Naive B cell (primary cell): ENCODE measurements at places on chromosomes 3 and 15.

GRCh38 chr3:142087676-142088075 is 61.7 kb downstream of the TFDP2 start:
- peaks cover 11% of the 10 kb centered on the region for H3K36me3 ChIP-seq
- peaks cover 6% of the 10 kb centered on the region for H3K4me1 ChIP-seq
- H3K27ac ChIP-seq: no peak overlapping the region
- no peak overlapping the region for H3K4me3 ChIP-seq

DNA sequence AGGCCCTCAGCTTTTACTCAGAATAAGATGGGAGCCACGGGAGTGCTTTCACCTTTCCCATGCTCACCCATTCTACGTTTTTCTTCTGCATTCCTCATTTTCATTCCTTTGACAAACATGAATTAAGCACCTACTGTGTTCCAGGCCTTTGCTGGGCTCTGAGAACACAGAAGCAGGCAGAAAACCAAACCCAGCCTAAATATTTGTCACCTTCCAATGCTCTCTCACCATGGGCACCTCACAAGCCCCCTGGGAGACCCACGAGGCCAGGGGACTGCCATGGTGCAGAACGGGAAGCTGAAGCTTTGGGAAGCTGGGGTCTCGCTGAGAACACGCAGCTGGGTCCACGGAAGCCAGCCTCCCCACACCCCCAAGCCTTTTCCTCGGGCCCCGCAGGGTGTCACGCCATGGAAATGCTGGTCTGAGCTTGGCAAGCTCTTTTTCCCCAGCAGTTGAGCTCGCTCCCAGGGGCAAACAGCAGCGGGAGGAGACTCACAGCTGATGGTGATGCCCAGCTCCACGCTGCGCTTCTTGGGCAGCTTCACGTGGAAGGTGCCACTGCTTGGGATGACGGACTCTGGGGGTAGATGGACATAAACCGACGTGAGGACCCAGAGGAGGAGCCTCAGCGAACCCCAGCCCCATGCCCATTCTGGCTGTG is 27.7 kb downstream of the GRIP2 start:
- peaks cover 18% of the 10 kb centered on the region for H3K27me3 ChIP-seq
- no peaks in the 10 kb centered on the region for H3K36me3 ChIP-seq
- H3K4me3 ChIP-seq: no peak overlapping the region
- H3K27ac ChIP-seq: no peak overlapping the region
- DNase-seq: no peak

- no peak overlapping the region for H3K27ac ChIP-seq
- DNase-seq: no peak
- H3K4me1 ChIP-seq: no peaks in the 10 kb centered on the region
- H3K4me3 ChIP-seq: no peak overlapping the region
- no peaks in the 10 kb centered on the region for H3K36me3 ChIP-seq
Measured at GRCh38 chr3:168989396-168989795, 674.1 kb downstream of the MECOM start.

- no peaks in the 10 kb centered on the region for H3K36me3 ChIP-seq
- no peak overlapping the region for H3K27ac ChIP-seq
- H3K27me3 ChIP-seq: no peaks in the 10 kb centered on the region
Measured at GRCh38 chr3:86737517-86737916, 253.4 kb downstream of the VGLL3 start.

GRCh38 chr15:83919978-83920510 is 266.1 kb downstream of the ADAMTSL3 start:
- H3K36me3 ChIP-seq: no peaks in the 10 kb centered on the region
- H3K4me1 ChIP-seq: no peaks in the 10 kb centered on the region
- DNase-seq: no peak
- no peak overlapping the region for H3K27ac ChIP-seq
- no peak overlapping the region for H3K4me3 ChIP-seq
- no peaks in the 10 kb centered on the region for H3K27me3 ChIP-seq

- peaks cover 2% of the 10 kb centered on the region for H3K27me3 ChIP-seq
- no peaks in the 10 kb centered on the region for H3K4me1 ChIP-seq
- H3K4me3 ChIP-seq: no peak overlapping the region
- no peak for DNase-seq
Measured at GRCh38 chr15:38721568-38721945, 156.9 kb upstream of the RASGRP1 start.

- H3K27me3 ChIP-seq: no peaks in the 10 kb centered on the region
- no peaks in the 10 kb centered on the region for H3K36me3 ChIP-seq
- H3K27ac ChIP-seq: no peak overlapping the region
- H3K4me3 ChIP-seq: no peak overlapping the region
Measured at GRCh38 chr3:59817511-59817910, 767.7 kb upstream of the CFAP20DC start.

DNA sequence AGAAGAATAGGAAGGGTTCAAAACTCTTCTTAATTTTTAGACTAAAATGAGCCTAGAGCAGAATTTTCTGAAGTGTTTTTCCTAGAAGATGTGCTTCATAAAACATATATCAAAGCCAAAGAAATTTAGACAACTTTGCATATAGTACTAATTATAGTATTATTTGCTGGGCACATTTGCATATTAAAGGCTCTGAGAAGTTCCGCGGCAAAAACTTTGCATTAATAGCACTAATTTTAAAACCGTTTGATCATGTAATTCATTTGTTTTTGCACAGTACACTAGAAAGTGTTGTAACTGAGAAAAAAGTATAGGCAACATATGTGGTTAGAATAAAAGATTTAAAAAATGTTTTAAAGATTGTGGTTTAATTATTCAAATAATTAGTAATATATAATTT is 412.0 kb upstream of the NR2F2 start:
- H3K27me3 ChIP-seq: no peaks in the 10 kb centered on the region
- H3K36me3 ChIP-seq: no peaks in the 10 kb centered on the region
- no peak overlapping the region for H3K4me3 ChIP-seq
- H3K27ac ChIP-seq: no peak overlapping the region
- no peaks in the 10 kb centered on the region for H3K4me1 ChIP-seq

DNA sequence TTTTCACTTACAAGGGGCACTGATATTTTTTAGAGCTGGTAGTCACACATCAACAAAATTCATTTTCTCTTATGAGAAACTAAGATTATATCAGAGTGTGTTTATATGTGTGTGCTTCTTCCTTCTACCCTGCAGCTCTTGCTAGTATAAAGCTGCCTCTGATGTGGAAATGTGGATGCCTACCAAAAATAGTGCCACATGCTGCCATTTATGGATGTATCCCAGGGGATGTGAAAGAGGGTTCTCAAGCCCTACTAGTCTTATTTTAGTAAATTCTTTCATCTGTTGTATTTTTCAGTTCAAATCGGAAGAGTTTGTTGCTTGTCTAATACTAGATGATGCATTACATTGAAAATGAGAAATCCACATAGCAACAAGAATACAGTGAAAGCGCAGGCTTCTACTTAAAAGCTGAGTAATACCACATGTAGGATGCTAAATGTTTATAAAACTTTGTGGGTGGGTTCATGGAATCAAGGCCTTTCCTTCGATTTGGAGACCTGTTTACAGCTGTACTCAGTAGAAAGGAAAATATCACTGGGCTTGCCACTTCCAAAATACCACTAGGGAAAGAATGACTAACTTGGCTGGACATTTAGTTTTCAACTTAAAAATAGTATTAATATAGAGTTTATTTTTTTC is 399.2 kb downstream of the EPHA3 start:
- no peak overlapping the region for H3K27ac ChIP-seq
- no peaks in the 10 kb centered on the region for H3K36me3 ChIP-seq
- H3K4me1 ChIP-seq: no peaks in the 10 kb centered on the region
- H3K27me3 ChIP-seq: no peaks in the 10 kb centered on the region
- no peak for DNase-seq

DNA sequence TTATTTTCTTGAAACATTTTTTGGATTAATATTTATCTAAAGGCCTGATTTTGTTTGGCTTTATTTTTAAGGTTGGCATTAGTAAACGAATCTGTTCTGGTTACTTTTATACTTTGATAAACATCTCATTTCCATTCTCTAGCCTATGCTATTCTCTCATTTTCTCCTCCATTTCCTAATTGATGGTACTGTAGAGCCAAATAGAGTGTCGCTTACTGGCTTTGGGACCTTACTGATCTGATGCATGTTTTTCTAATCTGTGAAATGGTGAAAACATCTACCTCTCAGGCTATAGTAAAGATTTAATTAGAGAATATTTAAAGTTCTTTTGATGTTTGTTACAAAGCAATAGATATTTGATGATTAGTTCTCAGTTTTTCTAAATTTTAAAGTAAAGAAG is 1.6 kb downstream of the LNP1 start:
- H3K36me3 ChIP-seq: peaks cover 6% of the 10 kb centered on the region
- H3K27ac ChIP-seq: no peak overlapping the region
- no peak for DNase-seq
- H3K4me1 ChIP-seq: peaks cover 23% of the 10 kb centered on the region
- no peak overlapping the region for H3K4me3 ChIP-seq
- H3K27me3 ChIP-seq: no peaks in the 10 kb centered on the region

DNA sequence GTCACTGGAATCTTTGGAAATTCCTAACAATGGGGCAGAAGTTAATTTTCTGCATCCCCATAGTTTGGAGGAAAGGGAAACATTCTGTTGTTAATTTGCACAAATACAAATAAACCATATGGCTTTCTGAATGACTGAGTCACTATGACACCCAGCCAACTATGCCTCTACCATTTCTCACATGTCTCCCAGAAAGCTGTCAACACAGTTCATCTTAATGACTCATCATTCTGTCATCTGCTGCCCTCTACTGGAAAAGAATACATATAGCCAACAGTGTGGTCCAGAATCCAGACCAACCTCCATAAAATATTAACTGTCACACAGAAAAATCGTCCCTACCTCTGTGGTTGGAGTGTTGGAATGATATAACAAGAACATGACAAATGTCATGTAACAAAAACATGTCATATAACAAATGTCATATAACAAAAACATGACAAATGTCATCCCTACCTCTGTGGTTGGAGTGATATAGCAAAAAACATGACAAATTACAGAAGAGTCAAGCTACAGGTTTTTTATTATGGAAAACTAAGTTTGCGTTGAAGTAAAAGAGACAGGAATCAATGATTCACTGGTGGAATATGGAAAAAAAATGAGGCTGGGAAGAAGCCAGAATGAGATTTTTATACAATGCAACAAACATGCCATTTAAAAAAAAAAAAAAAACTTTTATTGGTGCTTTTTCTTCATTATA is 47.7 kb upstream of the GYG1 start:
- H3K4me1 ChIP-seq: no peaks in the 10 kb centered on the region
- H3K36me3 ChIP-seq: no peaks in the 10 kb centered on the region
- H3K27ac ChIP-seq: no peak overlapping the region

- no peak overlapping the region for H3K27ac ChIP-seq
- no peak overlapping the region for H3K4me3 ChIP-seq
- H3K4me1 ChIP-seq: no peaks in the 10 kb centered on the region
- H3K36me3 ChIP-seq: no peaks in the 10 kb centered on the region
- no peaks in the 10 kb centered on the region for H3K27me3 ChIP-seq
- DNase-seq: no peak
Measured at GRCh38 chr3:117084277-117084676, 374.7 kb downstream of the TUSC7 start.

- H3K4me3 ChIP-seq: no peak overlapping the region
- no peaks in the 10 kb centered on the region for H3K4me1 ChIP-seq
- DNase-seq: no peak
- H3K27me3 ChIP-seq: peaks cover 12% of the 10 kb centered on the region
Measured at GRCh38 chr15:96162322-96162721, 168.2 kb upstream of the NR2F2 start.

DNA sequence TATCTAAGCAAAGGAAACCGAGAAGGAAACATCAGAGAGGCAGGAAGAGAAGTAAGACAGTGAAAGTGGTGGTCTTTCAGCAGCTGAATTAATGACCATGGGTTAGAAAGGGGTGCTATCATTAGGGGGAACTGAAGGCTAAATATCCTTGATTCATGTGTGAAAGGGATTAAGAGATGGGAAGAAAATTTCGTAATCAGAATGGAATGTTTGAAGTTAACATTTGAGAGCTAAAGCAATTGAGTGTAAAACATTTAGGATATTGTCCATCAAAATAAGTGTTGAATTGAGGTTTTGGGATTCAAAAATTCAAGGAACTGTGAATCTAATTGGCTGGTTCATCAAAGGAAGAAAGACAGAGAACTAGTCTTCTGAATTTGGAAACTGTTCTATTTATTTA is 4.1 kb upstream of the ECT2 start:
- no peak for DNase-seq
- H3K4me3 ChIP-seq: no peak overlapping the region
- H3K36me3 ChIP-seq: no peaks in the 10 kb centered on the region
- peaks cover 13% of the 10 kb centered on the region for H3K4me1 ChIP-seq
- H3K27ac ChIP-seq: no peak overlapping the region

GRCh38 chr3:192382861-192383260 is 344.5 kb downstream of the FGF12 start:
- H3K27ac ChIP-seq: no peak overlapping the region
- H3K27me3 ChIP-seq: no peaks in the 10 kb centered on the region
- no peak overlapping the region for H3K4me3 ChIP-seq
- H3K4me1 ChIP-seq: no peaks in the 10 kb centered on the region
- no peaks in the 10 kb centered on the region for H3K36me3 ChIP-seq
